Hindlimb muscle (tissue), 1 donor: ENCODE measurements at places on chromosomes 5 and 9.

GRCh38 chr5:116395631-116396203 is 178.9 kb downstream of the SEMA6A start:
- no peak for DNase-seq

- no peak for DNase-seq
These were observed 4.5 kb downstream of the GSN start for GRCh38 chr9:121272401-121272948.

DNA sequence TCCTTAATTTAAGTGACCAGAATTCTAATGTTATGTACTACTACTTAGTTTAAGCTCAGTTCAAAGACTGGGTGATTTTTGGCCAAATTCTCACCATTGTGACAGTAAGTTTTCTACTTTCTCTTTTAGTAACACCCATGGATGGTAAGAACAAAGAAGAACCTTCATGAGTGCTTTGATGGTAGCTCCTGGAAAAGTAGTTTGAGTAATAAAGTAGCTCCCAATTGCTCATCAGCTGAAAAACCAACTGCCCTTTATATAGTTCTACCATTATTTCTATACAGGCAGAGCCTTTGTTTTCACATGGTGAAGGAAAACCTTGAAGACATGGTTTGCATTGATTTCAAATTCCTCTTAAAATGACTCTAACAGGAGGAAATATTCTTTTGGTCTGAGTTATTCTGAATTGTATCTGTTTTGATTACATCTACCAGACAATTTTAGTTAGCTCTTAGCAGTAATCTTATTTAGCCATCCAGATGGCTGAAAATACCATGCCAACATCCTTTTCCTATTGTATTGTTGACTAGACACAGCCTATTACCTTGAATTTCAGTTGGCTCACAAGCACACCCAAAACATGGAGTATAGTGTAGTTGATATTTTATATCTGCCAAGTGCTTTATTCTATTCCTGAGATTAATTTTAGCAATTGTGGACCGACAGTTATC is 23.7 kb upstream of the STARD4 start:
- no peak for DNase-seq

GRCh38 chr9:118162716-118163115 is 458.5 kb downstream of the TLR4 start:
- DNase-seq, result no peak

DNA sequence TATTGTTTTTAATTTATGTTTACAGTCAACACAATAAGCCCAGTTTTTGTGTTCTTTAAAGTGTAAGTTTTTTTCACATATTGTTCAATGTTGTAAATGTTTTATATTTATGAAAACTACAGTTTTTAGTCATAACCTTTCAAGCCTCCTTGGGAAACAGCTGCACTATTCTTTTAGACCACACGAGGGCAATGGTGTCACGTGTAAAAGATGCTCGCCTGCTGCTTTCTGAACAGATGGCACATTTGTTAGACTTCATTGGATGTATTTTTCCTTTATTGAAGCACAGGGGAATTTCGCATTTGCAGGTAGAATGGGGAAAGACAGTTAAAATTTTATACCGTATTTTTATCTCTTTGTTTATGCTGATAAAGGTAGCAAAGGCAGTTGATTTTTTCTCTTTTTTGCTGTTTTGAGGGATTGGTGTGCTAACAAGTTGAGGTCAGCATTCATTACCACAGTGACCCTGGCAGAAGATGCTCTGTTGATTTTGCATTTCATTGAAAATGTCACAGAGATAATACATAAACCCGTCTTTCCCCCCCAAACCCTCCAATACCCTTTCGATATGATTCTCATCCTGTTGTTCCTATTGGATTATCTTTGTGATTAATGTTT is 59.0 kb downstream of the MAT2B start:
- DNase-seq, result peak; percentile 57

DNA sequence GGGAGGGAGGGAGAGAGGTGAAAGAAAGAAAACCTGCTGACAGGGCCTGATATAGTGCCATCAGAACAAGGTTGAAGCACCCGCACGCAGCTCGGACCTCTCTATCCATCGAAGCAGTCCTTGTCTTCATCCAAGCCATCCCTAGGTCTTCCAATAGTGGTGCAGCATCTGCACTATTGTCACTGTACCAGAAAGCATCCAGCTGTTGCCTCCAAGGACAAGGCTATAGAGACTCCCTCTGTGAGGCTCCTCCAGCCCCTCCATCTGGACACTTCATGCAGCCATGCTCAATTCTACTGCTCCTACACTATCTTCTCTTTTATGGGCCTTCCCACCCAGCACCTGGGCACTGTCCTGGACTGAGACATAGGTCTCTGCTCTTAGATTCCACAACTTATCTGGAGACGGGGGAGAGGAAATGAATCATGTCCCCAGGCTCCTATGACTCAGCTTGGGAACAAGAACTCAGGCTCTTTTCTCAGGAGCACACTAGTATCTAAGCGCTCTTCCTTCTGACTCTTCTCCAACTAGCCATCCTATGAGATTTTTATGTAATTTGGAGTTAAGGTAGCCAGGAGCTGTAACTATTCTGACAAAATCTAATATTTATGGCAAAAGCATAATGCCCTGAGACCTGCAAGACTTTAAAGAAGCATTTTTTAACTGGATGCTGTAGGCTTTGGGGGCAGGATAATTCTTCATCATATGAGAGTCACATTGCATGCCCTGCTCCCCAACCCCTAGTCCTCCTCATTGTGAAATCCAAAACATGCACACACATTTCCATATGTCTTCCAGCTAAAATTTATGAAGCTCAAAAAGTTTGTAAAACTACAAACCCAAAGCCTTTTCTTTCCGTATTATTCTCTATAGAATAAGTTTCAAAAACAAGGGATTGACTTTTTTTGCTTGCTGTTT is 446.8 kb downstream of the CCDC171 start:
- peak; percentile 26 for DNase-seq

- no peak for DNase-seq
These were observed 54.8 kb upstream of the ANGPTL2 start for GRCh38 chr9:127177231-127177630.

GRCh38 chr9:126367616-126368015 is 41.0 kb downstream of the MVB12B start:
- no peak for DNase-seq

- no peak for DNase-seq
These were observed 15.5 kb upstream of the ZBED3 start for GRCh38 chr5:77102549-77102948.

- DNase-seq, result no peak
These were observed 13.7 kb downstream of the DIPK1B start for GRCh38 chr9:136726118-136726517.
